ENCODE measurements at places on chromosomes 13 and 19.
A peak's percentile ranks its signal among the peaks of the same experiment; 100 is the strongest.

GRCh38 chr13:24270639-24271141 lies 38.7 kb upstream of the C1QTNF9 start:
- DNase-seq: peak; percentile 76

- no peak for DNase-seq
These were observed 6.7 kb upstream of the GNA15 start for GRCh38 chr19:3129112-3129511.

DNA sequence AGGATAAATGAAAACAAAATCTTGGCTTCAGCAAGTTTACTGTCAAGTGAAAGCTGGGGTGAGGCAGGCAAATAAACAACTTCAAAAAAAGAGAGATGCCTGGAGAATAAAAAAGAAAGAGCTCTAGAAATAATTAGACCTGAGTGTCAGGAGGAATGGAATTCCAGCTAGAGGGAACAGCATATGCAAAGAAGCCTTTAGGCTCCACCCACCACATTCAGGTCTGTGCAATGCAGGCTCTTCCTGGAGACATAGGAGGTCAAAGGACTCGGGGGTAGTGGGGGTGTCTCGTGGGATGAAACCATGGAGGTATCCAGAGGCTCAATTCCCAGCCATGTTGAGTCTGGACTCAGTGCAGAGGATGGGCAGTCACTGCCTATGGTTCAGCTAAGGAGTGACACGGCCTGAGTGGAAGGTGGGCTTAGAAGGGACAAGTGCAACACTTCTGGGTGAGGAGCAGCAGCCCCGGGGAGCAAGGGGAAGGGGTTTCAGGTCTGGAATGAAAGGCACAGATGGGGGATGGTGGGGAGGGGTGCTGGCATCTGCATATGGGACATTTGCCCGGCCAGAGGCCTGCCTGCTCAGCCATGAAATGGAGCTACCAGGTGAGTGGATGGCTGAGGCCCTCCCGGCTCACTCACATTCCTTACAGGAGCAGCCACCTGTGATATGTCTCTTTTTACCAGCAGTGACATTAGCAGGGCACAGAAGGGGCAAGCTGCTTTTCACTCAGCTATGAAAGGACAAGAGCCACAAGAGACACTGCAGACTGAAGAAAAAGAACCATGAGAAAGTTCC lies 12.3 kb downstream of the LATS2 start:
- DNase-seq: no peak

DNA sequence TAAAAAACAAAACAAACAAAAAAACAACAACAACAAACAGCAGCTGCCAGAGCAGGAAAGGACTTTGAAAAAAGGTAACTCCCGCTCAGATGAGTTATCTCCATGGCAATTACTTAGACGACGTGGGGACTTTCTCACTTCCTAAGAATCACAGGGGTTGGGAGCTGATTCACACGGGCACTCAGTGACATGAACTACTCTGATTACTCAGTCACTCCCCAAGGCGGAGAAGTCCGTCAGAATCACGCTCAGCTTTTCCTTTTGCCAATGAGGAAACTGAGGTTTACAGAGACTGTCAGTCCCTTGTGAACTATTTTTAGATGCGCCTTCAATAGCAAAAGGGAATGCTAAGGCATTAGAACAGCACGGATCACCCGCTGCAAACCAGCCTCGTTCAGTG lies 32.3 kb upstream of the MATK start:
- no peak for DNase-seq

GRCh38 chr19:38003438-38004185 lies 96.6 kb downstream of the SIPA1L3 start:
- no peak for DNase-seq

DNA sequence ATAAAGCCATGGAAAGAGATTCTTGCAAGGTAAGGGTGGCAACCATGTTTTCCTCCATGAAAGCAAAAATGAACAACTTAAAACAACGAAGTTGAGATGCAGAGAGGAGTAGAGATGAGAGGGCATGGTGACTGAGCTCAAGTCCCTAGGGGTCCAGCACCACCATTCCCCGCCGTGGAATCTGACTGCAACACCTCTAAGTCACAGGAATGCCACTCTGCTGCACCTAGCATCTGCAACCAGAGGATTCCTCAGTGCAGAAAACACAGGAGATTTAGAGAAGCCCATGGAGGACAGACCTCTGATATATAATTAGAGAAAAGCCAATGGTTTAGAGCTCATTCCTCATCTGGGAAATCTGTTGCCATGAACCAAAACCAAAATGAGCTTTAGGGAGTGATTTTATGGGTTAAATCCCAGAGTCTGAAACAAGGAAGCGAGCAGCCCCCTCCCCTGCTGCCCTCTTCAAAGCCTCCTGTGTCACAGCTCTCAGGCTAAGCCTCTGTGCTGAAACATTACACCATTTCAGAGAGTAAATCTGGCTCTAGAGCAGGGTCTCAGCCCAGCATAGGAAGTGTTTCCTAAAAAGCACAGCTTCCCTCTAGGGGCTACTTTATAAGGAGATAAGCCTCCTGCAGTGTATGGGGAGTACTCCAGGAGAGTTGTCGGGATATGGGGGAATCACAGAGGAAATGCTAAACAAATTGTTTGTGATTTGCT lies 1043.6 kb downstream of the UQCRFS1 start:
- no peak for DNase-seq

All from CD4-positive, alpha-beta T cell treated with Interferon gamma for 1 hour (primary cell).